Stimulated activated CD8-positive, alpha-beta memory T cell treated with anti-CD3 and anti-CD28 coated beads, Interleukin-4, amount 100 ng/mL, for 1 hour (primary cell): ENCODE measurements at places on chromosomes 6 and 20.

GRCh38 chr6:129525055-129525454 lies 184.9 kb downstream of the ARHGAP18 start:
- no peak for DNase-seq

GRCh38 chr6:126535595-126535994 lies 195.7 kb downstream of the CENPW start:
- DNase-seq, result no peak

DNA sequence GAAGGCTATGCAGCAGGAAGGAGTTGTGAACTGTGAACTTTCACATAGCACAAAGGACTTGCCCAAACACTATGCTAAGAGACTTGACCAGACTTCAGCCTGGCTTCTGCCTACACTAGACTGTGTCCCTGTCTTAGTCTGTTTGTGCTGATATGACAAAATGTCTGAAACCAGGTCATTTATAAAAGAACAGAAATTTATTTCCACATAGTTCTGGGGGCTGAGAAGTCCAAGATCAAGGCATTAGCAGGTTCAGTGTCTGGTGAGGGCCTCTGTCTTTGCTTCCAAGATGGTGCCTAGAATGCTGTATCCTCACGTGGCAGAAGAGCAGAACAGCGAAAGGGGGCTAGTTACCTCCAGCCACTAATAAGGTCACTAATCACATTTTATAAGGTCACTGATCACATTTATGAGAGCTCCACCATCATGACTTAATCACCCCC lies 16.0 kb upstream of the MCM3 start:
- no peak for DNase-seq

DNA sequence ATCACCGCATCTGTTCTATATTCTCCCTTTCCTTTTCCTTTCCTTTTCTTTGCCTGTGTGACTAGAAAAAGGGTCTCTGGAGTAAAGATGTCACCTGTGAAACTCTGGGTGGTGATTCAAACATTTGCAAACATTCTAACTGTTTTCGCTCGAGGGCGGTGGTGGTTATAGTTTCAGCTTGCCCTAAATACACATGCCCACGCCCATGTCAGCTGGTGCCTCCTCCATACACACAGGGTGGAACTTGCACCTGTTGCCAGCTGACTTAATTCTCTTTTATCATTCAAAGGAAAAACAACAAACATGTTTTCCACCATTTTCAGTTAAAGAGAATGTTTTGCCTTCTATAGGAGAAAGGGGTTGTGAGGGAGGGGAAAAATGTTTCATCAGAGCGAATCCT lies 381.9 kb upstream of the ARID1B start:
- no peak for DNase-seq

- no peak for DNase-seq
These were observed 8.6 kb upstream of the HECA start for GRCh38 chr6:139126255-139126654.

GRCh38 chr20:17765017-17765416 lies 65.3 kb downstream of the BANF2 start:
- no peak for DNase-seq

DNA sequence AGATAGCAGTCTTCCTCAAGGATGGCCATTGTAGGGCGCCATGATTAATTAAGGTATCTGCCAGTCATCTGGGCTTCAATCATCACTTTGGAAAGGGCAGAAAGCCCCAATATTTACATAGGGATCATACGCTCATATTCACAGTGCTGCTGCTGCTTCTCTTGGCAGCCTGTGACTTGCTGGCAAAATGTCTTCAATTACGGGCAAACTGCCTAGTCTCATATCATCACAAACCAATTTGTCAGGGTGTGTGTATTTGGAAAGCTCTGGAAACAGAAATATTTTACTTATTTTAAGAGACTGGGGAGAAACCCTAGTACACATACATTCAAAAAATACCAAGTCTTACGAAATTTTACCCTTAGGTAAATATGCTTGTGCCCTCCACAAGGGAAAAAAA lies 77.6 kb downstream of the SAMD5 start:
- no peak for DNase-seq

DNA sequence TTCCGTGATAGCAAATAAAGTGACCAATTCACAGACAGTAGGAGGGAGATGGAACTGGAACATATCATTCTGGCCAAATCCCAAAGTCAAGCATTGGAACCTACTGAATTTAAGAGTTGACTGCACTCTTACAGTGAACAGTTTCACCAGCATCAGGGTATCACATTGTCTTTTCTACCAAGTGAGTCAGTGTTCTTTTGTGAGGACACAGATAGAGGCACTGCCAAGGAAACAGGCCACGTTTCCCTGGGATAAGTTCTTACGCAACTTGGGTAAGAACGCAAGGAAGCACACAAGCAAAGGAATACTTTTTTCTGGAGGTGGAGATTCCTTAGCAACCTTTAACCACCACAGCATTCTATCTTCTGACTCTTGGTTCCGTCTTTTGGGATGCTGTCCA lies 28.6 kb upstream of the ENPP5 start:
- DNase-seq, result no peak

- no peak for DNase-seq
These were observed 2.5 kb downstream of the DIDO1 start for GRCh38 chr20:62923669-62924441.

GRCh38 chr6:151677404-151677803 lies 130.1 kb upstream of the ESR1 start:
- DNase-seq, result no peak

DNA sequence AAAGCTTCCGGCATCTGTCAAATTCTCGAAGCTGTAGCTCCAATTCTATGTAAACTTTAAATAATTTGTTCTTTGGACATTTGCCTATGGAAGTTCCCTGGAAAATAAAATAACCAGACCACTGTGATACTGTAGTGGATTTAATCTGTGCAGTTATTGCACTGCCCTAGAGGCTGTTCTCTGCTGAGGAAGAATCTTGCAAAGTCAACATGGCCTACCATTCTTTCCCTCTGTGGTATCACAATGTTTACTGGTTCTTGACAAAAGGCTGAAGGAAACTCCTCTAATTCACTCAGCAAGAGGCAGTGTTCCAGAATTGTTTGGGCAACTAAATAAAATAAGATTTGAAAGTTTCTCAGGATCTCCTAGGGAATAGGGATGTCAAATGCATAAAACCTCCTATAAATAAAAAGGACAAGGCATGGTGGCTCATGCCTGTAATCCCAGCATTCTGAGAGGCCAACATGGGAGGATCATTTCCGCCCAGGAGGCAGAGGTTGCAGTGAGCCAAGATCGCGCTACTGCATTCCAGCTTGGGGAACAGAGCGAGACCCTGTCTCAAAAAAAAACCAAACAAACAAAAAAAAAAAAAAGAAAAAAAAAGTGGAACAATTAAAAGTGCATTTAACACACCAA lies 12.4 kb downstream of the CRNKL1 start:
- DNase-seq, result no peak

DNA sequence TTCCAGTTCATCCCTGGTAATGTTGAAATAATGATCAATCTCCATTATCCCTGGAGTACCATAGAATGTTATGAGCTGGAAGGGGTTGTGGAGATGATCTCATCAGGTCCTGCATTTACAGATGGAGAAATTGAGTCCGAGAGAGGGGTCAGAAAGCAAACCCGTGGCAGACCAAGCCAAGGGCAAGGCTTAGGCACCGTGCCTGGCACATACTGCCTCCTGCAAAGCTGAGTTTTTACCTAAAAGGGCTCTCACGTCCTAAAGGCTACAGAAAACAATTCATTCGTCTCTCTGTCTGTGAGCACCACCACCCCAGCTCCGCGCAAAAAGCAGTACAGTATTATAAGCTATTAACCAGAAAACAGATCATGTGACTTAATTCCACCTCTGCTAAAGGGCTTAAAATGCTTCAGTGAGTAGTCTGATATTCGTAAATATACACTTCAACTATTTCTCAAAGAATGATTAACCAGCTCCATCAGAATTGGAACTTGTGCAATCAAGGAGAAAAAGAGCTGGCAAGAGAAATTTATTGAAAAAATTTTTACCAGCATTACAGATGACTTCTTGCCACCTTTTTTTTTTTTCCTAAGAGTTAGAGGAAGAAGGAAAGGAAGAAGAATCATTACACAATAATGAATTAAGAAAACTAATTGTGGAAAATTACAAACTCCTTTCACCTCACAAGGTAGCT lies 3.4 kb upstream of the PARD6B start:
- DNase-seq, result no peak

DNA sequence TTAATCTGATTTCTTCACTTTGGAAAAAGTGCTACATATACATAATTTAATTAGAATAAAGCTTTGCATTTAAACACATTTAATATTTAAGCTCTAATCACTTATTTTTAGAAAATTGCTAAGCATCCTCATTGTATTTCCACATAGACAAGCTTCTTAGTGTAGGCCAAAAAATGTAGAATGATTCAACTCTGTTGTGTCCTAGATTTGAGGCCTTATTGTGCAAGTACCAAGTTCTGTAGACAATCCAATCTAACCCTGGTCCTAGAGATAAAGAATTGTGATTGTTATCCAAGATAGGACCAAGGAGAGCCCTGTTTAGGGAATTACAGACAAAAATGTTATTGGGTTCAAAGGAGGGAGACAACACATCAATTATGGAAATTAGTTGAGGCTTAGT lies 27.6 kb downstream of the MRAP2 start:
- DNase-seq, result no peak

DNA sequence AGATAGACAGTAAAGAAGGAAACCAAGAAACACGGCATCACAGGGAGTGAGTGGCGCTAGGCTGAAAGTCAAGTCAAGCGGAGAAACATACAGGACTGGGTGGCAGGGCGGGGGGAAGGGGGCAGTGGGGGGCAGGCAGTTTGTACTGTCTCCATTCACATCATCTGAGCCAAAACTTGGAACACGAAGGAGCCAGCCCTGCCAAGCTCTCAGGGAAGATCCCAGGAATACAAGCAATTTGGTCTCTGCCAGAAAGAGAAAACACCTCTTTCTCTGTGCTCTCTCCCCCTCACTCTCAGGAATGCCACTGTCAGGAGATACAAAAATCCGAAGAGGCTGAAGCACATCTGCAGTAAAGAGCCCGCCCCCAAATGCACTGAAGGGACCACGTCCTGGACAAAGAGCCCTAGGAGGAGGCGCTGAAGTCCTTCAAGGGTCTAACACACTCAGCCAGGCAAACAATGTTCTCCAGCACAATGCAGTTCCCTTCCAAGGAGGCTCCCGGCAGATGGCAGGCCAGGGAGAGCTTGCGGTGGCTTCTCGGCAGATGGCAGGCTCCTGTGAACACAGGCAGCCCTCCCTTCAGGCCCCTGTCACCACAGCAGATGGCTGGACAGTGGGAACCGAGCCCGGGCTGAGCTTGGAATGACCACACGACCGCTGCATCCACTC lies 90.0 kb downstream of the ATP9A start:
- DNase-seq, result no peak

GRCh38 chr6:167579806-167580618 lies 246.7 kb upstream of the AFDN start:
- DNase-seq, result no peak

DNA sequence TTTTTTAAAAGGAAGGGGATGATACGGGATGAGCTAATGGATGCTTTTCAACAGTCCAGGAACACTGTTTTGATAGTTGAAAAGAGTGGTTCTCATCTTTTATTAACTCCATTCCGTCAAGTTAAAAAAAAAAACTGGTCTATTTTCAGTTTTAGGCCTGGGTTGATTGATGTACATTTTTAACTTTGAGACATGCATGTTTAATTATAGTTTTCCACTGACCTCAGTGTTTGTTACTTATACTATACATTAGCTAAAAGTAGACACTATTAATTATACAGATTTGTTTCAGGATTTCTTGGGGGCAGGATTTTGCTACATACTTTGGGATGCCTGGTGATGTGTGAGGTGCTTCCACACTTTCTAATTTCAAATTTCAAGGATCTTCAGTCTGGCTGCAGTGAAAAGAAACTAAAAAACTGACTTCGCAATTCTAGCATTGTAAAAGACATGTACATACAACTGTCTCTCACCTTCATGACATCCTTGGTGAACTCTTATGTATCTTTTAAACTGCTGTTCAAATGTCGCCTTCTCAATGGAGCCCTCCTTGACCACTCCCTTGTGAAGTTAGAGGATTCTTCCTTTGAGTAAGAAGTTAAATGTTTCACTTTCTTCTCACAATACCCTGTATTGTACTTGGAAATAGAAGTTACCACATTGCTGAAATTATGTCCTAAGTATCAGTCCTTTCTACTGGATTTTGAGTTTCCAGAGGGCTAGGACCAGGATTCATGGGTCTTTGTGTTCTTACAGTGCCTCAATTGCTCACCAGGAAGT lies 101.7 kb downstream of the TSHZ2 start:
- no peak for DNase-seq

DNA sequence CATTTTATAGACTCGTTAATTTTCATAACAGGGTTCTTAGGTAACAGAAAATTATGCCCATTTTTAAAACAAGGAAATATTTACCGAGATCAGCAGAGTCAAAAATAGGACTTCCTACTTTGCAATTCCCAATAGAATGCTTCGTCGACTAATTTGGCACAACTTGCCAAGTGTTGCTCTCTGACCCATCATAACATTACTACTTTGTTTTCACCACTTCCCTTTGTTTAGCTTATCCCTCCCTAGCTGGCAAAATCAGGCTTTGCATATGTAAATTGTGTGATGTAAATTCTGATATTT lies 914 bp upstream of the RANBP9 start:
- no peak for DNase-seq

DNA sequence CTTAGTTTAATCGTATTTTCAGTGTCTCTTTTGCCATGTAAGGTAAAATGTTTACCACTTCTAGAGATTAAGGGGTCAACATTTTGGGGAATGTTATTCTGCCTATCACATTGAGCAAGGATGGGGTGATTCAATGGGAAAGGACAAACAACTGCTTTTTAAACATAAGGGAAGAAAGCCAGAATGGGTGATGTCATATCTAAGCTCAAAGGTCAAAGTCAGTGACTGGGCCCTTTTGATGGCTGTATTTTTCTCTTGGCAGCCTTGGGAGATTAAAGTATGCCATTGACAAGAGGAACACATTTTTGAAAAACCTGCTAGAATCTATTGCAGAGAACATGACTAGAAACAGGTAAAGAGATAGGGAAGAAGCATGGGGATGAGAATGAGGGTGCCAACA lies 477.3 kb upstream of the IRAK1BP1 start:
- DNase-seq, result no peak

- no peak for DNase-seq
These were observed 459.7 kb downstream of the MMUT start for GRCh38 chr6:49003348-49003747.
